Mucosa of descending colon (tissue), 3 donors: ENCODE measurements at places on chromosomes 1 and 21.

DNA sequence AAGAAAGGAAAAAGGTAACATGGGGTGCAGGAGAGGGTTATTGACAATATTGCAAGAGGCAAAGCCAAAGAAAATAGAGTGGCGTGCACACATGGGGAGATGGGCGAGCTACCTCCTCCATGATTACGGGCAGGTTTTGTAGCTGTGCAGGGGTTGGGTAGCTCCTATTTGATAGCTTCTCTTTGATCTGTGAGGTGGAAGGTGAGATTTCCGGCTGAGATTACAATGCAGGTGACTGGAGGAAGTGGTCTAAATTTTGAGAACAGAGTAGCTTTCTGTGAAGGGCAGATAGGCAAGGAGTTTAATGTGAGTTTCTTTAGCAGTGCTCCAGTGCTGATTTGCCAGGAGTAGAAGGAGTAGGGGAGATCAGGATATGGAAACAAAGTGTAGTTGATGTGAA is 263.4 kb downstream of the PLA2G4A start:
- DNase-seq: no peak

- DNase-seq: no peak
These were observed 314.9 kb downstream of the KIF26B start for GRCh38 chr1:245469734-245470133.

- DNase-seq: no peak
These were observed 42.1 kb downstream of the CAMSAP2 start for GRCh38 chr1:200780545-200781369.

DNA sequence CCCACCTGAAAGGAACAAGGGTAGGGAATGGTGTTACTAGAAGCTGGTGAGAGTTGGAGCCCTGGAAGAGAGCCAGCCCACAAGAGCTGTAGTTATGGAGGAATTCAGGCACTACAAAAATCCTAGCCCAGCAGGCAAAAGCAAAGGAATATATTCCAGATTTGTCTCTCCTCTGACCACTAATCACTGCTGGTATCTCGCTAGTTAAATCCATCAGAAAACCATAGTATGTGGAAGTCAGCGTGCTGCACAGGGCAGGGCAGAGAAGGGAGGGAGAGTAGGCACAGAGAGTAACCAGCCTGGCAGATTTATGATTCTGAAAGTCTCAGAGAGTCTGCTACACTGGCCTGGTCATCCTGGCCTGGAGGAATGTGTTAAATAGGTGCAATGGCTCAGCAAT is 88.6 kb downstream of the SELENOF start:
- no peak for DNase-seq

GRCh38 chr1:230175163-230175747 is 108.2 kb downstream of the GALNT2 start:
- peak; percentile 54 for DNase-seq

DNA sequence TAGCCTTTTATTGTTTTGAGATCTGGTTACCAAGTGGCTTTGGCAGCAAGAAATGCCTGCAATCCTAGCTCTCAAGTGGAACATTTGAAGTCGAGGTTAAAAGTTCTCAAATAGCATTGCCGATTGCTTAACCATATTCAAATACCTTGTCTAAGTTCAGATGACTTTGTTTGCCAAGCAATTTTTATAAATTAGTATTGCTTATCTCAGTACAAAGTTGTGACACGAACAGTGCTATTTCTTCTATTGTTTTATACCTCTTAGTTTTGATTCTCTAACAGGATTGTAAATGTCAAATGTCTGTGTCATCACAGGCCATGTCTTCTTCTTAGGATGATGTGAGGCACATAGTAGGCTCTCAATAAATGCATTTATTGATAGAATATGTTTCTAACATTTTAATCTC is 633.3 kb downstream of the PTPRC start:
- DNase-seq: no peak

DNA sequence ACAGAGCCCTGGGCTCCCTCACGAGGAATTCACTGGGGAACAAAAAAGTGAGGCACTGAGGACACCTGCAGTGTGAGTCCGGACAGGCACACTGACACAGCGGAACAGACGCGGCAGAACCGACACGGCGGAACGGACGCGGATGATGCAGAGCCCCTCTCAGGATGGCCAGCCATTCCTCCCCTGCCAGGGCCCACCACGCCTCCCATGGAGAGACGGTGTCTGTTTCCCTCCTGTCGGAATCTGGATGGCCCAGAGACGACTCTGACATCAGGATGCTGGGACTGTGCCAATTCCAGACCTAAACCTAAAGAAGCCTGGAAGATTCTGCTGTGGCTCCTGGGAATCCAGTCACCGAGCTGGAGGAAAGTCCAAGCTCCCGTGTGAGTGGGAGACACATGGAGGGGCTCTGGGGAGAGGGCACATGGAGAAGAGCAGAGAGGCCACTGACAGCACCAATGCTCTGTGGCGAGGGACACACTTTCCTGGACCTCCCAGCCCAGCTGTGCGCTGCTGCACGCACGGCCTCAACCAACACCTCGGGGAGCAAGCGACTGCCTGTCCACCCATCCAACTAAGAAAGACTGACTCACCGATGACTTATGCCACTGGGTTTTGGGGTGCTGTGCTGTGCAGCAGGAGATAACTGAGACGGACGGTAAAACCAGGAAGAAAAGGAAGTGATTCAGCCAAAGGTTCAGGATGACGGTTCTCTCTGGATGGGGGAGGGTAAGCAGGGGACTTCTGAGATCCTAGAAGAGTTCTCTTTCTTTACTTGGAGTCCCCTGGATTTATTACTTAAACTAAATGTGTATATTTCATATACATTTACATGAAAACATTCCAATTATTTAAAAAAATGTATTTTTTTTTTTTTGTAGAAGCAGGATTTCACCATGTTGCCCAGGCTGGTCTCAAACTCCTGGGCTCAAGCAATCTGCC is 23.3 kb downstream of the ZBTB17 start:
- no peak for DNase-seq

DNA sequence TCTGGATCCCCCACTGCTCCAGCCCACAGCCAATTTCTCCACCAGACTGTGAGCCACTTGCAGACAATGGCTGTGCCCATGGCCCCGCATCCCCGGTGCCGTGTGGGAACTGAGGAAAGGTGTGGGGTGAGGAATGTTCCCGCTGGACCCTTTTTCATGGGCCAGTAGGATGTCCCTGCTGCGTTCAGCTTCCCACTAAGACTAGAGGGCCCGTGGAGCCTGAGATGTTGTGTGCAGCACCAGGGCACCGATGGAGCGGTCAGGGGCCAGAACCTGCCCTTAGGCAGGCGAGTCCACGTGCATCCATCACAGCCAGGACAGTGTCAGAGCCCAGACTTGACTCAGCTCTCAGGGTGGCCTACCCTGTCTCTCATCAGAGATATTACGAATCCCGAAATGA is 105.7 kb upstream of the COL6A1 start:
- DNase-seq: peak; percentile 19

GRCh38 chr1:68112835-68113243 is 62.4 kb upstream of the DIRAS3 start:
- no peak for DNase-seq

DNA sequence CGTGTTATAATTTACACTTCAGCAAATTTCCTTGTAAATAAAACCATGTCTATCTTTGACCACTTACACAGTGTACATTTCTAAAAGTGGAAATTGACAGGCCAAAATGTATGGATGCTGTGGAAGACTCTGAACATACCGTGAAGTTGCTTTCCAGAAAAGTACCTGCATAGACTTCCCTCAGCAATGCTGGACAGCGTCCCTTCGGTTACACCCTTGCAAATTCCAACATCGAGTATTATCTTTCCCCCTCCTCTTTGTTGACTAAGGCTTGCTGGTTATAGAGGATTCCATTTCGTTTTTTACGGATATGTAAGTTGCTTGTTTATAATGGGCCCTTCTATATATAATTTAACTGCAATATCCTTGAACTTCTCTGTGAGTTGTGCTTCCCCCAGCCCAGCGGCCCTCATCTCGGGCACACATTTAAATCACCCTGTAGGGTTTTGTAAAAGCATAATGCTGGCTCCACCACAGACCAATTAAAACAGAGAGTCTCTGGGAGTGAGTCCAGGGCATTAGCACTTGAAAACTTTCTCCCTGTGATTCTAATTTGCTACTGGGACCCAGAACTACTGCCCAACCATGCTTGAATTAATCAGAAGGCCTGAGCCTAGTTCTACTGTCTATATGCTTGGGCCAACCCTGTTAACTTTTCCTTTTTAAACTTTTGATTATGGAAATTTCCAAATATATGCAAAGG is 230.3 kb downstream of the GRIK3 start:
- no peak for DNase-seq

DNA sequence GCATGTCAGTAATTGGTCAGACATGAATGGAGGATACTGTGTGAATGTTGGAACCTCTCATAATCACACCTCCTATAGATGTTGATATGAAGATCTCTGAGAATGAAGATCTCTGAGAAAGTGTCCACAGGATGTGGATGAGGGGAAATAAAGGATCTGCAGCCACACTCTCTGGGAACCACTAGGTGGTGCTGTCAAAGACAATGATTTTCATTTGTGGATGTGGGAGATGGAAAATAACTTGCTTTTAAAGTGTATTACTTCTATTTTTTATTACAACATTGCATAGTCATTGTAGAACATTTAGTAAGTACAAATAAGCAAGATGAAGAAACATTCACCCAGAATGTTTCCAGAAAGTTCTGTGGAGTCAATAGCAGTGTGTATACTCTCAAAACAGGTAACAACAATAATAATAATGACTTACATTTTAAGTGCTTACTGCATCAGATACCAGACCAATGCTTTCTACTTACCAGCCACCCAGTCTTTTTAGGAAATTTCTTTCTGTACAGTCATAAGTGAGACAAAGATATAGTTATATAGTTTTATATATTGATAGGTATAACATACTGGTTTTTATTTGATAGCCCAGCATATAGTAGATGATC is 128.2 kb downstream of the ATG4C start:
- no peak for DNase-seq

DNA sequence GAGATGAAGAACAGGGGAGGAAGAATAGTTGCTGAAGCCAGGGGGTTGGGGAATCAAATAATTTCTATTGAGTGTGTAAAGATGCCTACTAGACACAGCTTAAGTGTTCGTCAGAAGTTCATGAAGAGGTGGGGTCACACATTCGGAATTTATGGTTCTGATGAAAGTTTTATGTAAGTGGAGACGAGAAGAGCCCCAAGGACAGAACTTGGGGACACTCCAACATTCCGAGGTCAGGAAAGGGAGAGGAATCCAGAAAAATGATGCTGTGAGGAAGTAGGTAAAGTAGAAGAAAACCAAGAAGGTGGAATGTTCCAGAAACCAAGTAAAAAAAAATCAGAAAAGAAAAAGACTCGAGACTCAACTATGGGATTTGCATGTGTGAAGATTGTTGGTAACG is 272.5 kb downstream of the SIPA1L2 start:
- DNase-seq: no peak

DNA sequence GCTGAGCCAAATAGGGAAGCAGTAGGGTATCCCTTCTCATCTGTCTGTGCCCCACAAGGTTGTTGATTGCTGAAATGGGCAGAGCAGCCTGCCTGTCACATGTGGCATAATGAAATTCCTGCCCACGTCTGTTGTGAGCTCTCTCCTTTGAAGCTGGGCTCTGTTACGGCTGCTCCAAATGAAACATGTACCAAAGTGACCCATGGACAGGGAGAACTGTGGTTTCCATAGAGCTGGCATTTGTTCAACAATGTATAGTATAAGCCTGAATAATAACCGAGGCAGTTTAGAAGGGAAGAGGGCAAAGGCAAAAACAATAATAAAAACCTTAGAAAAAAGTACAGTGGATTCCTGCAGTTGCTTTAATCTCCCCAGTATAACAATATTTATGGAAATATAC is 149.7 kb downstream of the LYPLAL1 start:
- DNase-seq: no peak

DNA sequence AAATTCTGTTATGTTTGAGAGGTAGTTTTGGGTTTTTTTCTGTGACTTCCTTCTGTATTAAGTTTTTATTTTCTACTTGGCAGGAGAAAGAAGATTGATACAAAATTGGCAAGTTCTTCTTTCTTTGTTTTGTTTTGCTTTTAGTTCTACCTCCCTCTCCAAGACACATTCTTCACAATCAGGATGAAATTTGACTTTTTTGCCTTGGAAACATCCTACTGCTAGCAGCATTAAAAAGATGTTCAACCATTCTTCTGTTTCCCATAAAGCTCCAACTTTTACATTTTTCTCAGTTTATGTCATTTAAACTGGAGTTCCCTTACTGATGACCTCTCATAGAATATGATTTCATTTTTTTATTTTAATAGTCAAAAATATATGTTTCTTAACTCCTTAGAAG is 234.8 kb downstream of the NCAM2 start:
- DNase-seq: no peak

GRCh38 chr1:117387060-117387633 is 19.9 kb downstream of the MAN1A2 start:
- DNase-seq: no peak

- no peak for DNase-seq
These were observed 76.8 kb downstream of the FOXJ3 start for GRCh38 chr1:42258218-42258617.

- no peak for DNase-seq
These were observed 204.0 kb upstream of the HMCN1 start for GRCh38 chr1:185530215-185530614.

- DNase-seq: no peak
These were observed 576.6 kb downstream of the NPHP4 start for GRCh38 chr1:5415606-5416005.

DNA sequence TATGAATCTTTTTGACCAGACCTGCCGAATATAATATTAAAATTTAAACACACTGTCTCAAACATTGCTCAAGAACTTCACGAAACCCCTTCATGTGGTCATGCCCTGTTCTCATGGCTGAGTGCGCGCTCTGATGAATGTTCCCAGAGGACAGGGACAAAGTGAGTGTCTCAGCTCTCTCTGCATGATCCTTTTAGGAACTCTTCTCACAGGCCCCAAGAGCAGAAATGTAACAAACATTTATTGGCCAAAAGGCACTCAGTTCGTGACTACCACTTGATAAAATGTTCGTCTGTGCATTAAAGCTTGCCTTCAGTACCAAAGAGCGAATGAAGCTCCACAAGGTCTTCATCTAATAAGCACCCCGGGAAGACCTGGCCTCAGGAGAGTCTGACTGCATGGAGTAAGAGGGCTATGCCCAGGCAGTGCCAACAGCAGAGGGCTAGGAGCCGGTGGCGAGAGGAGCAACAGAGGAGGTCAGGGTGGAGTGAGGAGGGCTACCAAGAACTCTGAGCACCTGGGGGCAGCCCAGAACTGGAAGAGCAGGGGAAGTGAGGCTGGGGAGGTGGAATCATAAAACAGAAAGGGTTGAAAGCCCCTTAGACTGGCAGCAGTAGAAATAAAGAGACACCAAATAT is 171.1 kb downstream of the RHOU start:
- no peak for DNase-seq

- no peak for DNase-seq
These were observed 149.3 kb upstream of the C8B start for GRCh38 chr1:57115030-57115614.
